ENCODE measurements at places on chromosomes 3 and 15.
A peak's percentile ranks its signal among the peaks of the same experiment; 100 is the strongest.

DNA sequence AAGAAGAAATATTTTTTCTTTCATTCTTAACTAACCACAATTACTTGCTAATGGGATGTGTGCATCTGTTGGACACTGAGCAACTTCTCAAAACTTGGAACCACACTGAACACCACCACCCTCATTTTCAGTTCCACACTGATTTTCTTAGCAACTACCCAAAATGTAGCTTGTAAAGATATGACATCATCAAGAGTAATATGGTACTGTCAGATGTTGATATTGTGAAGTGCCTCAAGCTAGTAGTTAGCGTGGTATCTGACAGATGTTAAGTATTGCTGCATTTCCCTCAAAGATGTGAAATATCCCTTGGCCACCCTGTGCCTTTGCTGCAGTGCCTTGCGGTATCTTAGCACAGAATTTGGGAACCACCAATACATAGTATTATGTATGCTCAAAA, 9.3 kb downstream of the RFTN1 start:
- no peak for DNase-seq

DNA sequence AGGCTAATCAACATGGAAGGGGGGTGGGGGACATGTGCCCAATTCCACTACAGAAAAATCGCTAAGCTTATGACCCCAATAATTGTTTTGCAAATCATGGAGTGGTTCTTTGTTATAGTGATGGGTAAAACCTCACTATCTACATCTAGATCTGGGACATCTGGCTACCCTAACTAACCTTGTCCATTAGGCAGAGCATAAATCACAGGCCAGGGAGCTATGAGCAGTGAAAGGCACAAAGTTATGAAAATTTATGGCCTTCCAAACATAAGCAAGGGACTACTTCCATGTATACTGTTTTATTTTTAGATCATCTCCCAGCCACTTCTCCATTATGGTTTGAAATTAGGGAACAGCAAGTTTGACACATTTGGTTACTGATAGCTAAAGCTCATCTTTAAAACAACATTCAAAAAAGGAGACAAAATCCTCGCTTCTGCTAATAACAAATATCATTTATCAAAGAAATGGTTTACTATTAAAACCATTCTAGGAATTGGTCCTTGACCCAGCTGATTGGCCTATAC, 78.3 kb downstream of the RSL24D1 start:
- no peak for DNase-seq

GRCh38 chr15:100308213-100308600, 33.6 kb downstream of the ADAMTS17 start:
- no peak for DNase-seq

DNA sequence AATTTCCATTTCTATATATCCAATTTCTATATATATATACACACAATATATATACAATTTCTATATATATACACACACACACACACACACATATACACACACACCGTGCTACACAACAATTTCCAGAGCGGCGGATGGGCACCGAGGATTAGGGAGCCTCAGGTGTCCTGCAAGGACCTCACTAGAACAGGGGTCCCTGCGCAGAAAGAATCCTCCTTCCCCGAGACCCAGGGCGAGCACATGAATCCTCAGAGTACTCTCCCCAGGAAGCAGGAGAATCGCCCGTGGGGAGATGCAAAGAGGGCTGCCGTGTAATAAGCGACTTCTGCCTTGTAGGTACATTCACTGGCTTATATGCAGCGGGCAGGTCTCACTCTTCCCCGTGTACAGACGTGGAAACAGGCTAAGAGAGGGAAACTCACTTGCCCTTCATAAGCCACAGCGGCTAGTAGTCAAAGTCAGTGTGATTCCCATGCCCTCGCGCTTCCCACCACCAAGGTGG, 467 bp downstream of the PIF1 start:
- no peak for DNase-seq

DNA sequence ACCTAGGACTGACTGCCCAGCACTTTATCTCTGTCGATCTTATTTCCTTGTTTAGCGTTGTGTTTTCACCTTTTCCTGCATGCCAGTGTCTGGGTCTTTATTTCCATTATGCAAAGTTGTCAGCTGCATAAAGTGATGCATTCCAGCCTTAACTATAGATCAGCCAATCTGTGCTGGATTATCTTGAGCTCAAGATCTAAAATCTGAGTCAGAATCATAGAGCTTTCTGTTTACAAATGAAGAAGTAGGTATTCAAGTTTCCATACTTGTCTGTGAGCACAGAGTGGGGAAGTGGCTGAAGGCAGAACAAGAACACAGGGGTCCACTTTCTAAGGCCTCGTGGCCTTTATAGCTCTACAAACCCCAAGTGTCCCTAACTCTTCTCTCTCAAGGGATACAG, 82.4 kb upstream of the PLCL2 start:
- no peak for DNase-seq

GRCh38 chr15:75043509-75044257, 20.3 kb downstream of the PPCDC start:
- peak; percentile 87 for DNase-seq

- no peak for DNase-seq
Observed at GRCh38 chr15:67585681-67586080, 43.2 kb downstream of the MAP2K5 start.

DNA sequence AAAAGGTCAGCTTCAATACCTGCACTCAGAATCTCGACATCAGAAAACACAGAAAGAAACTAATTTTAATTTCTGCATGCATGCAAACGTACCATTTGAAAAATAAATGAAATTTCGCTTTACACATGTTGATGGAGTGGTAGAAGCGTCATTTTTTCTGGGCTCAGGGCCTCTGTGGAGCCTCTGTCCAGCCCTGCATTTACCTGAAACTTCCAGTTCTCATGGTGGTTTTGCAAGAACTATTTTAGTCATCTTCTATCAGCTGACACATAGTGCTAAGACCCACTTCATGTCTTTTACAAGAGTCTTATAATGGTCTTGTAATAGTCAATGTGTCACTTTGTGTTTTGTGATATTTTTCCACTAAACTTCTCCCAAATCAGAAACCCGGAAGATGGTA, 5.3 kb downstream of the KY start:
- no peak for DNase-seq

GRCh38 chr3:5197022-5197421, 9.5 kb downstream of the EDEM1 start:
- DNase-seq, result no peak

- DNase-seq, result no peak
Observed at GRCh38 chr3:180135101-180135500, 98.4 kb upstream of the PEX5L start.

DNA sequence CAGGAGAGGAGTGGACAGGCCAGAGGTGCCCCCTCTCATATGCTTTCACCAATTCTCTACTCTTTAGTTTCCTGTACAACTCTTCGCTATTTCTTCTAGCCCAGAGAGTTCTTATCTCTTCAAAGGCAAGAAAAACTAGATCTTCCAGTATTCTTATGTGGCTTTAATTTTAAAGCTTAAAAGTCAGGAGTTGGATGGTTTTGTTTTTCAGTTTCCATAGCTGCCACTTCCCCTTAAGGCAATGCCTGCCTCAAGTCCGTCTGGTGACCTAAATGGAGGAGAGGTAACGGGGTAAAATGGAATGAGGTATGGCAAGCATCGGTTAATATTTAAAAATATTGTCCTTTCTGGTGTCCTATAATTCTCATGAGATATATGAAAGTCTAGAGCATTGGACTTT, 11.4 kb upstream of the VGLL3 start:
- DNase-seq, result no peak

- DNase-seq, result no peak
Observed at GRCh38 chr3:73597476-73597875, 27.3 kb downstream of the PDZRN3 start.

- DNase-seq, result no peak
Observed at GRCh38 chr3:123070510-123070909, 3.7 kb downstream of the PDIA5 start.

DNA sequence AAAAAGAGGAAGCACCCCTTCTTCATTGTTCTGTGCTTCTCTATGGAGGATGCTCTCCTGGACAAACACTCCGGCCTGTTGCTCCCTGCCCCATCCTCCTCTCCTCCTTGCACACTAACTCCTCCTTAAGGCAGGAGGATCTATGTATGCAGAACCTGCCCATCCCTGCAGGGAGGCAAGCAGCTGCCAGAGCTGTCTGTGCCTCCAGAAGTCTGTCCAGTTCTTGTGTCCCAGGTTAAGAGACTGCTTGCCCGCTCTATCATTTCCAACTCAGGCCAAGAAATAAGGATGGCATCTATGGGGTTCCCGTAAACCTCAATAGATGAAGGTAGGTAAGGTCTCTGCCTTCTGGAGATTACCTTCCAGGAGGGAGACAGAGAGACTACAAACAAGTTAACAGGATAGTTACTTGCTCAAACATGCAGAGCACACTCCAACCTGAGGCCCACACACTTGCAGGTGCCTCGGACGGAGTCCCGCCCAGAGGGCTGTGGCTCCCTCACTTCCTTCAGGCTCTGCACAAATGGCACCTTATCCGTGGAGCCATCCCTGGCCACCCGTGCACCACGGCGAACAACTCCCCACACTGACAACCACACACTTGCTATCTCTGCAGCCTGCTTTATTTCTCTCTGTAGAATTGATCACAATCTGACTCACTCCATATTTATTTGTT, 6.9 kb downstream of the XXYLT1 start:
- no peak for DNase-seq

DNA sequence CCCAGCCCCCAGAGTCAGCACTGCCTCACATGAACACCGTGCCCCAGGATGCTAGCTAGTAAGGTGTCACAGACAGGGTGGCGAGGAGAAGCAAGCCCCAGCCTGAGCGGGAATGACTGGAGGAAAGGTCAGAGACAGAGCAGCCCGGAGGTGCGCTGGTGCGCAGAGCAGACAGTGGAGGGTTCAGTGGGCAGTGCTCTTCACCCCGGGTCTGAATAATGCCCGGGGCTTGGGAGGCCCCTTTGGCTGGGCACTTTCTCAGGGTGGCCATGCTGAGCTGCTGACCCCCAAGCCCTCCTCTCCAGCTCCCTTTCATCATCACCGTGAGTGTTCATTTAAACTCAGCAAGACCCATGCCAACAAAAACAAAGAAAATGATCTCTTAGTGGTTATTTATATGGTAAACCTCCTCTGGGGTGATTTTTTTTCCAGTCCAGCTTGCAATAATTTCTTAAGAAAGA, 110.8 kb downstream of the VGLL4 start:
- DNase-seq, result no peak

DNA sequence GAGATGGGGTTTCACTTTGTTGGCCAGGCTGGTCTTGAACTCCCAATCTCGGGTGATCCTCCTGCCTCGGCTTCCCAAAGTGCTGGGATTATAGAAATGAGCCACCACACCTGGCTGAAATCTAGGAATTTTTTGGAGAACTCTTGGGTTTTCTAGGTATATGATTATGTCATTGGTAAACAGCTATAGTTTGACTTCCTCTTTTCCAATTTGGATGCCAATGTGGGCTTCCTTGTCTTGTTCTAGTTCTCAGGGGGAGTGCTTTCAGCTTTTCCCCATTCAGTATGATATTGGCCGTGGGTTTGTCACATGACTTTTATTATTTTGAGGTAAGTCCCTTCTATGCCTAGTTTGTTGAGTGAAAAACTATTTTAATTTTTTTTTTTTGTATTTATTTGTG, 17.9 kb downstream of the KCNMB3 start:
- DNase-seq, result no peak

DNA sequence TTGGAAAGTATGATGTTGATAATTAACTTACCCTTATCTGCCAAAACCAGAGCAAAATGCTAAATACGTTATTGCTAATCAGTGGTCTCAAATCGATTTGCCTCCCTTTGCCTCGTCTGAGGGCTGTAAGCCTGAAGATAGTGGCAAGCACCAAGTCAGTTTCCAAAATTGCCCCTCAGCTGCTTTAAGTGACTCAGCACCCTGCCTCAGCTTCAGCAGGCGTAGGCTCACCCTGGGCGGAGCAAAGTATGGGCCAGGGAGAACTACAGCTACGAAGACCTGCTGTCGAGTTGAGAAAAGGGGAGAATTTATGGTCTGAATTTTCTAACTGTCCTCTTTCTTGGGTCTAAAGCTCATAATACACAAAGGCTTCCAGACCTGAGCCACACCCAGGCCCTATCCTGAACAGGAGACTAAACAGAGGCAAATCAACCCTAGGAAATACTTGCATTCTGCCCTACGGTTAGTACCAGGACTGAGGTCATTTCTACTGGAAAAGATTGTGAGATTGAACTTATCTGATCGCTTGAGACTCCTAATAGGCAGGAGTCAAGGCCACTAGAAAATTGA, 59.7 kb downstream of the DCUN1D1 start:
- DNase-seq, result no peak

- no peak for DNase-seq
Observed at GRCh38 chr3:116141724-116142123, 303.6 kb downstream of the LSAMP start.

- no peak for DNase-seq
Observed at GRCh38 chr3:2810723-2811122, 299.5 kb downstream of the IL5RA start.

GRCh38 chr3:14169871-14170270, 8.5 kb downstream of the XPC start:
- no peak for DNase-seq

DNA sequence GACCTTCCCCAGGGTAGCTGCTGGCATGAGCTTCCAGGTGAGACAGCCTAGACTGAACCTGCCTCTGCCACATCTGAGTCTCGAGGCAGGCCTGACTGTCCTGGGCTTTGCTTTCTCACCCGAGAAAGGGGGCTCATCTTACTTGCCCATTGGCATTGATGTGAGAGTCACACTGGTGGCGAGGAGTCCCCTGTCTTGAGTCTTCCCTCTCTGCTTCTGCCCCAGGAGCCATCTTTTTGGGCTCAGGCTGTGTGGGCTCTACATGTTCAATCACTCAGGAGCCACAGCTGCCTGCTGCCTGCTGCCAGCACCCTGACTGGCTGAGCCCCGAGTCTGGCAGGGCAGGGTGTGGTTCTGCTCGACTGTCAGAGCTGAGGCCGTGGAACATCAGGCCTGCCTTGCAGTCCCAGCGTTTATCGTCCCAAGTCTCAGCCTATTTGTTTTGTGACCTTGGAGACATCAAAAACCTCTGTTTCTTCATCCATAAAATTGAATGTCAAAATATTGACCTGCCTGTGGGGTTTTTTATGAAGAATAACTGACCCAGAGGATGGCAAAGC, 132.5 kb downstream of the DNAJB8 start:
- DNase-seq, result no peak

GRCh38 chr3:163129287-163129686, 1632.7 kb downstream of the OTOL1 start:
- DNase-seq, result no peak

- DNase-seq, result no peak
Observed at GRCh38 chr3:29279806-29280205, 1.1 kb upstream of the RBMS3 start.

DNA sequence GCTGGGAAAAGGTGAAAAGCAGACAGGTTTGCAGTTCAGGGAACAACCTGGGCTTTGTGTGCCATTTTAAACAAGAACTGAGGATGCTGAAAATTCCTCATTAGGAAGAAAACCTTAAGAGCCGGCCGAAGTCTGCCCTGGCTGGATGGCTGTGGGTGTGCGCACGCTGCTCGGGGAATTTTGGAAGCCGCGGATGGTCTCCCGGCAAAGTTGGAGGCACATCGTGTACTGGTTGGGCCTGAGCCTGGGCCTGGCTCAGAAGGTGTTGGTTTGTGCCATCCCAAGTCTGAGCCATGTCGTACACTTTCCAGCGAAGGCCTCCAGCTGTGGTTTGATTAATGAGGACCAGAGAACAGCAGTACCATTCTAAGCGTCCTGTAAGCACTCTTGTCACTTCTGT, 188.2 kb downstream of the ATP10A start:
- no peak for DNase-seq

All from KG1 (cell line).